ENCODE measurements at places on chromosomes 13 and 19.
A peak's percentile ranks its signal among the peaks of the same experiment; 100 is the strongest.

DNA sequence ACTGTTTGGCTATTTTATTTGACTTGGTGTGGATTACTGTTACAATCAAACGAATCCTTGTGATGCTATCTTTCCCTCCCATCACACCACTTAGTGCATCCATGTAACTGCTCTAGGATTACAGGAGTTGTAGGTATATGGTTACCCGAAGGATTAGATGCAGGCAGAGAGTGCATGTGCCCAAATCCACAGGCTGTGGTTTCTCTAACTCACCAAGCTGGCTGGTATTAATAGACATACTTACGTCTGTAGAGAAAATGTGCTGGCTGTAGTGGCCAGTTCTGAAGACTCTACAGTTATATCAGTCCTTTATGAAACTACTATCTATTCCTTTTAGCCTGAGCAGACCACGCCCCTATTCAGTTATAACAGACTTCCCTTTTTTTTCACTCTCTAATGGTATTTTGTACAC lies 1.1 kb upstream of the HMGB1 start:
- peak; percentile 29 for DNase-seq

DNA sequence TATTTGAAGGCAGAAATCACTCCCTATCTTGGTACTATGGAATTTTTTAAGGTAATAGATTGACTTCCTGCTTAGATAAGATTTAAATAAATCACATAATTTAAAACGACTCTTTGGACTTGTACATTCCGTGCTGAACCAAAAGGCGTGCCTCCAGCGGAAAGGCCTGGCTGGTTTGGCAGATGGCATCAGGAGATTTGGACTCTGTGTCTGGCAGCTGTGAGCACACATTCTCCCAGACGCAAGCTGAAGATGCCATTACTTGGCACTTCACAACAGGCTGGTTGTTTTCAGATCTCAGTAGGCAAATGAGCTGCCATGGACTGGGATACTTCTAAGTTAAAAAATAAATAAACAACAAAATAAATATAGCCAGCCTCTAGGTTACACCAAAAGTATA lies 104.5 kb upstream of the SLC15A1 start:
- DNase-seq, result no peak

DNA sequence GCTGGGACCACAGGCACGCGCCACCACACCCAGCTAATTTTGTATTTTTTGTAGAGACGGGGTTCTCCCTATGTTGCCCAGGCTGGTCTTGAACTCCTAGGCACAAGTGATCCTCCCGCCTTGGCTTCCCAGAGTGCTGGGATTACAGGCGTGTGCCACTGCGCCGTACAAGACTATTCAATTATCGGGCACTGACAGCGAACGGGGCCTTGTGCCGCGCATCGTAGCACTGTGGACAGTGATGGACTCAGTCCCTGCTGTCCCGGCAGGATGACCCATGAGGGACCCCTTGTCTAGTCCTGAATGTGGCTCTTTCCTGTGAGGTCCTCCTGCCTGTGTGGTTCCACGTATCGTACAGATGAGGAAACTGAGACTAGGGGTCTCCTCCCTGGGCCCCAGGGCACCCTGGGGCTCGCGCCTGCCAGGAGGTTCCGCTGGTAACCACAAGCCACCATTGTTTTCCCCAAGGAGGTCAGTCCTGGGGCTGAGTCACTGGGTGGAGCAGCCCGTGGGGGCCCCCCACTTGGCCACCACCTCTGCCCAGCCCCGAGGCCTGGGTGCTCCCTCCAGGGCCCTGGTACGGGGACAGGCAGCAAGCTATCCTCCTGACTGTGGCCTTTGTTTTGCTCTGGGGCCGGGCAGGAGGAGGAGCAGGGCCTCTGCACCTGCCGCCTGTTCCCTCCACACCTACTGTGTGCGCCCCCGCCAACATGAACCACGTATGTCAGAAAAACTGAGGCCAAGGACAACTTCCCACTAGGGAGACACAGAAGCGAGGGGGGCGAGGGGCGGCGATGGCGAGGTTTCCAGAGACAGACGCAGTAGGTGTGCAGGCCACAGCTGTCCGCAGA lies 2.9 kb upstream of the TCF3 start:
- no peak for DNase-seq

GRCh38 chr13:23458989-23459388 lies 25.5 kb upstream of the SACS start:
- DNase-seq, result no peak

DNA sequence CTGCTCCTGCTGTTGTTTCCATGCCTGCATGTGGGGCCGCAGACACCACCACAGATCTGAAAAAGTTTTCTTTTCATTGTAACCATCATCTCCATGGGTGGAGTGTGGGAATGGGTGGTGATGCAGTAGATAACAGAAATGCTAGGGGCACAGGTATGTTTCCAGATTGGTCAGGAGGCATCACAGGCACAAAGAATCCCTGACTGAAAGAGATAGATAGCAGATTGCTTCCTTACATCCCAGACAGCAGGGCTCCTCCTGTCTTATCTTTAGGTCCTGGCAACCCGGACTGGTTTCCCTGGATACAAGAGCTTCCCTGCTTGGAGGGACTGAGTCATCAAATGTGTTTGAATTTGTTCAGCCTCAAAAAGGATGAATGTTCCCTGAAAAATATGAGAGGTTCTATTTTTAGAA lies 1937.6 kb downstream of the PCDH9 start:
- no peak for DNase-seq

- DNase-seq, result no peak
These were observed 1.2 kb upstream of the SLC6A16 start for GRCh38 chr19:49326165-49326704.

DNA sequence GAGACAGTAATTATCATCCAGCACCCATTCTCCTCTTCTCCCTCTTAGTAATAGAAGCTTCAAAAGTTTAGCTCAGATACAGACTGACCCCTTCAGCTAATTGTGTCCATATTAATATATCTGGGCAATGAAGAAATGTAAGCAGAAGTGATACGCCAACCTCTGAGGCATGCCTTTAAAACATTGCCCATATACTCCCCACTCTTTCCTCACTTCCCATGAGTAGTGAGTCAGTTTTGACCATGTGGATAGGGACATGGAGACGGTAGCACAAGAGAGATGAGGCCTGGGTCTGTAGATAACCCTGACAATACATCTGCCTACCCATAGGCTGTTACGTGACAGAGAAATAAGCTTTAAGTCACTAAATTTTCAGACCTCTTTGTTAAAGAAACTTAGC lies 147.6 kb downstream of the KCTD12 start:
- no peak for DNase-seq

GRCh38 chr19:43660971-43661360 lies 9.0 kb downstream of the PLAUR start:
- no peak for DNase-seq

- DNase-seq, result no peak
These were observed 185.5 kb downstream of the DNAJC3 start for GRCh38 chr13:95862408-95862807.
